ENCODE measurements at places on chromosomes 5 and 9.

DNA sequence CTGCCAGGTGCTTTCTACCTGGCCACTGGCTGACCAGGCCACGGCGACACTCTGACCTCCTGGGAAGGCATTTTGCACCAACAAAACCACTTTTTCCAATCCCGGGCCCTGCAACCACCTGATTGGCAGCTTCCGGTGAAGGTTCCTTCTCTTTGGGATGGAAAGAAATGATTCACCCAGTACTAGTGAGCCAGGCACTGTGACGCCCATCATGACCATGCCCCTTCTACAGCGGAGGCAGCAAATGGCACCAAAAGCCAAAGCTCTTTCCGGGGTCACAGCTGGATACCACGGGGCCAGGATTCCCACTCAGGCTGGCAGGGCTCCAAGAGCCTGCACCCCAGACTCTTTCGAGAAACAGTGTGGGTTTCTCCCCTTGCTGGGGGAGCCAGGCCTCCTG lies 4.7 kb downstream of the NOTCH1 start:
- no peak for DNase-seq

DNA sequence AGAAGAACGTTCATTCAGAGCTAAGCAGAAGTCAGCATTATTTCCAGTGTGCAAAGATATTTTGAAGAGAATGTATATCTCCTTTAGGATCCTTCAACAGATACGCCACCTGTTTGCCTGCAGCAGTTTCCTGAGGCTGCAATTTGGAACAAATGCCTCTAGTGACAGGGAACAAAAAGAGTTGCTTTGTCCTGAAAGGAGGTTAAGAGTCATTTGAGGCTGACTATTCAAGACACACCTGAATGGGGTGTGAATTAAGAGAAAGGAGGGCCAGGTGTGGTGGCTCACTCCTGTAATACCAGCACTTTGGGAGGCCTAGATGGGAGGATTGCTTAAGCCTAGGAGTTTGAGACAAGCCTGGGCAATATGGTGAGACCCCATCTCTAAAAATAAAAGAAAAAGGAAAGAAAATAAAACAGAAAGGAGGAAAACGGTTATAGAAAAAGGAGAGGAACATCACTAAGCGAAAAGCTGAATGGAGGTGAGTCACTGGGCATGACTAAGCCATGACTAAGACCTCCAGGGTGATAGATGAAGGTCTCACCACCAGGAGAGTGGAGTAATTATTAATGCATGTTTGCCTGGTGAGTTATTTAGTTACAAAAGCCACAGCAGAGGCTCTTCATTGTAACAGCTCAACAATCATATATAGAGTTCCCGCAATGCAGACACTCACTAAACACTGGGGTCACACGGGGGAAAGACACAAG lies 255.2 kb upstream of the TNC start:
- DNase-seq, result no peak

- DNase-seq, result no peak
These were observed 491.7 kb upstream of the FAM174A start for GRCh38 chr5:100043475-100043874.

DNA sequence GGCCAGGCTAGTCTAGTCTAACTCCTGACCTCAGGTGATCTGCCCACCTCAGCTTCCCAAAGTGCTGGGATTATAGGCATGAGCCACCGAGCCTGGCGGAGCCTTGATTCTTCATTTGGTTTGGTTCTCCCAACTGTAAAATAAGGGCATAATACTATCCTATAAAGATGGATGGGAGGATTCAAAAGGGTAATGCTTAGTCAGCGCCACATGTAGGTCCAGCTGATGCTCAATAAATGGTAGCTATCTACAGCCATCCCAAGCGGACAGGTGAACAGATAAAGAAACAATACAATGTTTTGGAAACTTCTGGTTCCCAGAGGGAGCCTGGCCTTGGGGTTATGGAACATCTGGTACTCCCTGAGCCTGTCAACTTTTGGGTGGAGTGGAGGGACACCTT lies 13.6 kb upstream of the SET start:
- no peak for DNase-seq

DNA sequence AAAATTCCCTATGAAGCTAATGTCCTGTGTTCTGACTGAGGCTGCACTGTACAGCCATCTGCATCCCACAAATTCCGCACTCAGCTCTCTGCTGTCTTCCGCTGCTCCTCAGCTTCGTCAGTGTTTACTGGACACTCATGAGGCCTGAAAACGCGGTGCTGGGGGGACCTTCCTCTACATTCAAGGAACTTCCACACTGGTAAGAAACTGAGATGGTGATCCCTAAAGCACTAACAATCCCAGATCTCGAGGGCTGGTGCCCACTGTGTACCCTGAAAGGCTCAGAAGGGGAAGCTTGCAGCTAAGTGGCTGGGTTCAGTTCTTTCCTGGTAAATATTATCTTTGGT lies 117.9 kb downstream of the NRG2 start:
- DNase-seq, result no peak

DNA sequence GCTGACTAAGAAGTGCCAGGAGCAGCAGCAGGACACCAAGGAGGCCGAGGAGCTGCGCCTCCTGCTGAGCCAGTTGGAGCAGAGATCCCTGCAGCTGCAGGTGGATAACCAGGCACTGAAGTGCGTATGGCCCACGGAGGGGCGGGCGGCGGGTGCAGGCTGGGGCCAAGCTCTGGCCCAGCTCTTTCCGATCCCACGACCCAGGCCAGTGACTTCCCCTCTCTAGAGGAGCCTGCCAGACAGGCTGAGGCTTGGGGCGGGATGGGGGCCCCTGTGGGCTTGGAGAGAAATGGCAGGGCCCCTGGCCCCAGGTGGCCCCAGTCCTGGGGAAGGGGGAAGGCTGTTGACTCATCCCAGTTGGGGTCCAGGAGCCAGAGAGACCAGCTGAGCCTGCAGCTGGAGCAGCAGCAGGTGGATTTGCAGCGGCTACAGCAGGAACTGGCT lies 3.6 kb downstream of the PTRH1 start:
- DNase-seq, result no peak

GRCh38 chr9:83466351-83466750 lies 71.8 kb downstream of the FRMD3 start:
- no peak for DNase-seq
